Muscle of leg (tissue), 16 donors: ENCODE measurements at places on chromosomes 7 and 10. TPM values are rescaled to one million over a fixed set of nuclear protein-coding genes. Genes with fewer than 3 reads are reported as not detected.

The KCND2 gene
- total RNA-seq: 1.3 TPM

The PON3 gene
- total RNA-seq: 5.0 TPM

The SHH gene
- under 0.01 TPM for total RNA-seq

The CAMK2B gene
- total RNA-seq: 5.9 TPM

The ADAM22 gene
- 15.3 TPM for total RNA-seq

The OR9A2 gene
- total RNA-seq: 0.18 TPM

The VWA2 gene
- total RNA-seq: 0.04 TPM

The OGA gene
- 105 TPM for total RNA-seq

The CNPY1 gene
- total RNA-seq: 0.18 TPM

The SAMD9L gene
- total RNA-seq: 11.8 TPM

The C10orf95 gene
- not detected for total RNA-seq

The VAX1 gene
- total RNA-seq: not detected
